Activated CD8-positive, alpha-beta memory T cell treated with anti-CD3 and anti-CD28 coated beads for 24 hours (primary cell): ENCODE measurements at places on chromosomes 13 and 19.

DNA sequence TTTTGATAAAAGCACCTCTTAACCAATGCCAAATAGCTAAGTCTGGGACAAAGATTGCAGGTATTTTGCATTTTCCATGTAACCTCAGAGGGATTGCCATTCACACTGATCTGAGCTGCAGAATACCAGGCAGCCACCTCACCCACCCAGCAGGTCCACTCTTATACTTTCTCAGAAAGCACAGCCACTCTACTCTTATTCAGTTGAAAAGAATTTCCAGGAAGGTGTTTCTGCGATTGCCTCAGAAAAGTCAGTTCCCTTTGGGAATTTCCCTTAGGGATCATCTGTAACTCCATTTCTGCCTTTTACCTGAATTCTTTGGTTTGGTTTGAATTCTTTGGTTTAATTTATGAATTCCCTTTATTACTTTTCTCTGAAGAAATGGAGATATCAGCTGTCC is 904 bp upstream of the ALOX5AP start:
- DNase-seq = no peak

GRCh38 chr13:75052616-75053015 is 429.4 kb downstream of the TBC1D4 start:
- DNase-seq = no peak

DNA sequence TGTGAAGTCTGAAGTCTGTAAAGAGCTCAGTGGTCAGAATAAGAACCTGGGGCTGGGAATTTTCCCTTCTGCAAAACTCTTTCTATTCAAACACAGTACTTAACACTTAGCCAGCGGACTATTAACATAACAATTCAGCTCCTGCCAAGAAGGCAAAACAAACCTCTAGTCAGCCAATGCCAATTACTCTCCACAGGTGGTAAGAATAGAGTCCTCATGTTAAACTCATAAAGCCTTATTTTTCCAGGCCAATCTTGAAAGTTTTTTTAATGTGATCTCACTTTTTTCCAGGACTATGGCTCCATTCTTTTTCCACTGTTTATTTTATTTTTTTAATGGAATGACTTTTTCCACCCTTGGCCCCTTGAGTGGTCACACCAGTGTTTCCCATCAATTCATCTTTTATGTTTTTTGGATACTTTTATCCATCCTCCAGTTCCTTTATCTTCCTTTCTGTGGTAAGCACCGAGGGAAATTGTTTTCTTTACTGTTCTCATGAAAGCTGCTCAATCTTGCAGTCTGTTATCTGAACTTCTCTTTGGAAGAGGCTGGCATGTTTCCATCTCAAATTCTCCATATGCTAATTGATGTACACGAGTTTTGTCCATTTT is 217.3 kb downstream of the LHFPL6 start:
- no peak for DNase-seq

DNA sequence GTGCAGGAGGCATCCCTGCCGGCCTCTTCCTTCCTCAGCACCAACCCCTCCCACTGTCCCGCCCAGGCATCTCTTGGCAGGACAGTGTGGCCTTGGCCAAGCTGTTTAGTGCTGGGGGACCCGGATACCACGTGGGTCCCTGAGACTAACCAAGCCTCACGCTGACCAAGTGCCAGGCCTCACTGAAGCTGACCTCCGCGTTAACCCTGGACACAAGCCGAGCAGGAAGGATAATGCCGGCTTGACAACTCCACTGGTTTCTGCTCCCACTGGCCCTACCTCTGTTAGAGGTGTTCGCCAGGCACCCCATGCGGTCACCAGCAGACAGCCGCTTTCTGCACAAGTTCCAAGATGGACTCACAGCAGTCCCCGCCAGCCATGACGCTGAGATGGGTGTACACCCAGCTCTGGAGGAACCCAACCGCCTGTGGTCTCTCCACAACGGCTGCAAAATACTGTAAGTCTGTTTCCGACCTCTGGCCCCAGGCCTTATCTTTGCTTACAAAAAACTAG is 12.4 kb downstream of the GRTP1 start:
- DNase-seq = no peak

- DNase-seq = no peak
Measured at GRCh38 chr13:104074326-104074725, 1008.1 kb upstream of the SLC10A2 start.

- peak; percentile 76 for DNase-seq
Measured at GRCh38 chr19:33796164-33796875, at the start of gene KCTD15. TSS of gene KCTD15 (plus strand) at chr19:33796870. CDS start at chr19:33800455, 3,585 bp downstream.

DNA sequence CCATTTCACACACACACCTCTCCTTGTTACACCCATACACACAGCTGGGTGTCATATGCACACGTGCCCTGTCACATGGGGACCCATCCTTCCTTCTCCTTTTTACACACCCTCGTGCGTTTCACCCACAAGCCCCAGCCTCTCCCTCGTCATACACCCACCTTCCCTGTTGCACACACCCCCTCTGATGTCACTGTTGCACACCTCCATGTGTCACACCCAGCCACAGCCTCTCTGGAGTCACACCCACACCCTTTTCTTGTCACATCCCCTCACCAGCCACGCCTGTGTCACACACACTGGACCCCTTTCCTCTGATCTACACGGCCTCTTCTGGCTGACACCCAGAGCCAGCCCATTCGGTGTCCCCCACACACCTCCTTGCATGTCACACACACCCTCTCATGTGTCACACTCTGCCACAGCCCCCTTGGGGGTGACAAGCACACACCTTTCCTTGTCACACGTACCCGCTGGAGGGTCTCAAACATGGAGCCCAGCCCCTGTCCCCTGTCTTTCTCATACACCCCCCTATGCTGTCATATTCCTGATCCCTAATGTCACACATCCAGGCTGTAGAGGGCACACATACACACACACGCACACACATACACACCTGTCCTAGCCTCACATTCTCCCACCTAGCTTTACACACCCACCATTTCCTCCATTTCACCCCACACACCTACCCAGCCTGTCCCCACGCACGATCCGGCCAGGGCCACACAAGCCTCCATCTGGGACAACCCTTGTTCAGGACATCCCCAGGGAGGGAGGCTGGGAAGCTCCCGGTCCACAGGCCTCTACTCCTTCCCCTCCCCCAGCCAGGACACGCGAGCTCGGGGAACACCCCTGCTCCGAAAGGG is 1.4 kb downstream of the NOVA2 start:
- DNase-seq = no peak
